GM12864 (cell line): ENCODE measurements at places on chromosomes 3 and 15.

DNA sequence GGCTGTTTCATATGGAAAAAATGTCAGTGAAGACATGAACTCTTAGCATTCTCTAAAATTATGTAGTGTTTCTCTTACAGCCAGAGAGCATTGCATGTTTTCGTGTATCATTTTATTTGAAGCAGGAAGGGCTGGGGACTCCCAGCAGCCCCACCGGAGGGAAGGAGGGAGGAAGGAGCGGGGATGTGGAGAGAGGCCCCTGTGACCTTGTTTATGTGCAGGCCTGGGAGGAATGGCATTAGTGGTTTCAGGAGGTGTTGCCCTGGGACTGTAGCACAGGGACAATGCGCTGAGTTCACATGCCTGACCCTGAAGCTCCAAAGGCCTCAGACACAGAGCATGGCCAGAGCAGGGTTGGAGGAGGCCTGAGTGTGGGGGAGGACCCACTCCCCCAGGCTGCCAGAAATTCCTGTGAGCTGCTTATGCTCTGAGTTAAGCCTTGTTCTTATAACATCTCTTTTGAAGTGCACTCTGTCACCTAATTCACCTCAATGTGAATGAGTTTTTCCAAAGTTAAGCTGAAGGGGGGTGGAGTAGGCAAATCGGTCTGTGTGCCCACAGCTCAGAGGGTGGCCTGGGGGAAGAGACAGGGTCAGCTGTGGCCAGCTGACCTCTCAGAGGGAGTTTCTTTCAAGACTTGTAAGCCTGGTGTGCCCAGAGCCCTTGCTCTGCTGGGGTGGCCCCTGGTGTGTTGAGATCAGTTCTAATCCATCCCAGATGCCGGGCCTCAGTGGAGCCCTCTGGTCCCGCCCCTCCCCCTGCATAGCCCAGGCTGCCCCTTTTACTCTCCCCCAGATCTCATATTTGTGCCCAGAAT, 3.9 kb upstream of the RNU6-1 start:
- DNase-seq, result no peak

- DNase-seq, result no peak
Observed at GRCh38 chr3:167302678-167303077, 77.4 kb downstream of the ZBBX start.

- no peak for DNase-seq
Observed at GRCh38 chr3:17967111-17967510, 224.7 kb upstream of the TBC1D5 start.

GRCh38 chr3:52039426-52039825, 16.9 kb downstream of the DUSP7 start:
- DNase-seq, result no peak

DNA sequence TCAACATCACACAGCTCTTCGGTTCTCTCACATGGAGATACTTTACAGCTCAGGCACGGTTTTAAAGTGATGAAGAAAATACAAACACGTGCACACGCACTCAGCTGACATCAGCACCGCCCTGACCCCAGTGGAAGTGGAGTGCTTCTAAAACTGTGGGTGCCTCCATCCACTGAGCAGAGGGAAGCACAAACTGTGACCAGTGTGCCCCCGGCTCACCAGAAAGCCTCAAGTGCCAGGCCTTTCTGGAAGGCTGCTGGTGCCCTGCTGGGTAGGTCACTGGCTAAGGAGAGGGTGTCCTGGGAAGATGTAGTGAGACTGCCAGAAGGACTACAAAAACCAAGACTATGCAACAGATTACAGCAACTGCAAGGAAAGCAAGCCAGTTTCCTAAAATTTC, 78.5 kb downstream of the OCA2 start:
- DNase-seq, result no peak
